ENCODE measurements at places on chromosomes 7 and 10. TPM values are rescaled to one million over a fixed set of nuclear protein-coding genes. Genes with fewer than 3 reads are reported as not detected.

PRKCQ gene
- 0.24 TPM for total RNA-seq

GDF2 gene
- total RNA-seq: not detected

MPP7 gene
- 13.1 TPM for total RNA-seq

AKR1C1 gene
- total RNA-seq: 14.2 TPM

HHEX gene
- 4.4 TPM for total RNA-seq

CALY gene
- not detected for total RNA-seq

All from cardiac septum (tissue), 1 donor.